Activated CD4-positive, alpha-beta memory T cell treated with anti-CD3 and anti-CD28 coated beads for 36 hours (primary cell): ENCODE measurements at places on chromosomes 16 and 17.
A peak's percentile ranks its signal among the peaks of the same experiment; 100 is the strongest.

DNA sequence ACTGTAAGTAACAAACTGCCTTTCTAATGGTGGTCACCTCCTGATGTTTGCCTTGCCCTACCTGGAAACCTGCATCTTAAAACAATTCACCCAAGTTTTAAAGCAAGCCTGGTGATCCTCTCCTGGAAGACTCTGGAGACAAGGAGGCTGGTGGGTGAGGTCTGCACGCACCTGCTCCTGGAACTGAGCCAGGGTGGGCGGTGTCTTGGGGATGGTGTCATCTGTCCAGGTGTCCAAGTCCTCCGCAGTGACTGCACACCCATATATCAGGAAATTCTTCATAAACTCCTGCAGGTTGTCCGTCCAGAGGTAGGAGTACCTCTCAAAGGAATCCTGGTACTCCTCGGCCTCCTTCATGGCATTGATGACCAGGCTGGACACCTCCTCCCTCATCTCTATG is 44.9 kb downstream of the DNAH17 start:
- no peak for DNase-seq

DNA sequence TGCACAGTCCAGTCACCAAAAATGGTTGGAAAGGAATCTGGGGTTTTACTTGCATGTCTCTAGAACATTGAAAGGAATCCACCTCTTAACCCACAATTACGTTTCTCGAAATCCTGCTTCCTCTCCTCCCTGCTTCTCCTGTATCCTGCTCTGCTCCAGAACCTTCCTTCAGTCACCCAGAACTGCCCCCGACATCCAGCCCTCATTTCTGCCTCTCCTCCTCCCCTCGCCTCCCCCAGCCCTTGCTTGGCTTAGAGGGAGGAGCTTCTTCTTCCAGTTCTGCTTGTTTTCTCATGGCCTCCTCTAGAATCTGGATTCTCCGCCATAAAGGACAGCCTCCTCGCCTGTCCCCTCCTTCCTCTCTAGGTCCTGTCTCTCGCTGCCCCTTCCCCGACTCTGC is 48.3 kb downstream of the ZDHHC7 start:
- DNase-seq: no peak

- DNase-seq: no peak
Measured at GRCh38 chr16:12541672-12542071, 262.0 kb downstream of the CPPED1 start.

- no peak for DNase-seq
Measured at GRCh38 chr16:12899529-12900143, 1.8 kb upstream of the SHISA9 start.

DNA sequence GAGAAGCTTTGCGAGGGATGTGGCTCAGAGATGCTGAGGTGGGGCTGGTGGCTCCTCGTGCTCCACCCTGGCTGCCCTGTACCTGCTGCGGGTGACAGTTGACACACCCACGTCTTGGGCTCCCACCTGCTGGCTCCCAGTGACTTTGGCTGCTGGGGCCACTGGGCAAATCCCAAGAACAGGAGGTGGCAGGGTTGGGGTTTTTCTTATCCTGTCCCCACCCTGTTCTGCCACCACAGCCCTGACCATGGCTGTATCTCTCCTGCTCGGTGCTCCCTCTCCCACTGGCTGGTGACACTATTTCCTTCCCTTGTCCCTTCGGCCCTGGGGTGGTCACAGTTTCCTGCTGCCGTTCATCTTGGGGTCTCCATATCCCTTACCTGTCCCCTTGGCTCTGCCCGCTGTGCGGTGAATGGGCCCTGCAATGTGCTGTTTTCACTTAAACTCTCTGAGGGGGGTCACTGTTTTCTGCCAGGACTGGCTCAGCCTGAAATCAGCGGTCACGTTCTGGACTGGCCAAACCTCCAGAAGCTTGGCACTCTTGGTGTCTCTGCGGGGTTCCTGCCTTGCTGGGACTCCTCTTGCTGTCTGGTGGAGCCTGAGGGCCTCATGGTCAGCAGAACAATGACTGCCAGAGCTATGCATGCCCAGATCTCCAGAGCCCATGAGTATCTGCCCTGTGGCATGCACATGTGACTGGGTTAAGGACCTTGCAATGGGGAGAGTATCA is 144.2 kb downstream of the IRF8 start:
- no peak for DNase-seq

DNA sequence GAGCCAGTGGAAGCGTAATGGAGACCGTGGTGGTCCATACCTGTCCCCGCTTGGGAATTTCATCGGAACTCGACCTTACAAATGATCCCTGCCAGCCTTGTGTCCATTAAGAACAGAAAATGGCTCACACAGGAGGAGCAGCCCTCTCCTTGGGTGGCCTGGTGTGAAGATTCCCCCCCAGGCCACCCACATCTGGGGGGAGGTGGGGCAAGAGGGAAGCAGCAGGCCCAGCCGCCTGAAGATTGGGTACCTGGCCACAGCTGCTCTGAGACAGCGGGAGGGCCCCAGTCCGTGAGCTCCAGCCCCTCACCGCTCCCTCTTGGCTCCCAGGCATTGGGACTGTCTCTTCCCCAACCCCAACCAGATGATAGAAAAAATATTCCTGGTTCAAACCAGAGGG is 277.8 kb upstream of the FOXF1 start:
- DNase-seq: no peak

DNA sequence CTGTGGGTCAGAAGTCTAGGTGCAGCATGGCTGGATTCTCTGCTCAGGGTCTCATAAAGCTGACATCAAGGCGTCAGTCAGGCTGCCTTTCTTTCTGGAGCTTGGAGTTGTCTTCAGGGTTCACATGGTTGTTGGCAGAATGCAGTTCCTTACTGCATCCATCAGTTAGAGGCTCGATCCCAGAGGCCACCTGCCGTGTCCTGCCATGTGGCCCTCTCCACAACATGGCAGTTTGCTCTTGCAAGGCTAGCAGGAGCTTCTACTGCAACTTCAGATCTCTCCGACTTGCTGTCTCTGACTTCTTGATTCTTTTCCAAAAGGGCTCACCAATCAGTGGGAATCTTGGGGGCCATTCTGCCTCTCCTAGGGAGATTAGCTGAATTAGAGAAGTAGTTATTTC is 11.9 kb downstream of the PITPNC1 start:
- DNase-seq: no peak

GRCh38 chr17:12492450-12492849 is 173.2 kb upstream of the MYOCD start:
- DNase-seq: no peak

GRCh38 chr17:68195667-68196393 is 52.0 kb upstream of the AMZ2 start:
- DNase-seq: no peak

DNA sequence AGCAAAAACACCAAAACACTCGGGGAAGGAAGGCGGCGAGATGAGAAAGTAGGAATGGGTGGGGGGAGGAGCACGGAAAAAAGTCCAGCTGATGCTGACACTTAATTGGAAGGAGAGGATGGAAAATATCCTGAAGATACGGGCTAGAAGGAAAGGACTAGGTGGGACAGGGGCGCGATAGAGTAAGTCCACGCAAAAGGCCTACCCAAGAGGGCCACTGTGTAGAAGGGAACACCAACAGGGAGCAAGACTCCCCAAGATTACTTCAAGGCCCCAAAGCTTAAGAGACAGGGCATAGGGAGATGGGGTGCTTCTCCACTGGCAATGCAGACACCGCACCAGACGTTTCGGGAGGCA is 736 bp downstream of the APPBP2 start:
- DNase-seq: no peak

GRCh38 chr17:14125518-14126137 is 56.3 kb downstream of the COX10 start:
- no peak for DNase-seq

DNA sequence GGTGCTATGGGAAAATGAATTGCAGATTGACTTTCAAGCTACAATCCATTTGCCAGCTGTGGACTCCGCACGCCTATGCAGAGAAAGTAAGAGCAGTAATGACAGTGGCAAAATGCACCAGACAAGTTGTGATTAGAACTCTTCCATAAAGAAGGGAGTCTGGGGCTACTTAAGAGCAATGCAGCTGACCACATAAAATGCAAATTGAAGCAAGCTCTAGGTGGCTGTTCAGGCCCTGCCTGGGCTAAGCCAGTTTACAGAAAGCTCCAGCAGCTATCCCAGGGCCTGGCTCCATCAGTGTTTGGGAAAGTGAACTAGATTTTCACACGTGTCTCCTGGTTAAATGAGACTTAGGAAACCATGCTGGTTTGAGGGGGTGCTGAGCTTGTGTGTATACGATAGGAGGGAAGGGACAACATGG is 2.2 kb upstream of the MAP2K6 start:
- DNase-seq: no peak

- DNase-seq: no peak
Measured at GRCh38 chr17:50947782-50948543, 81.8 kb upstream of the TOB1 start.

DNA sequence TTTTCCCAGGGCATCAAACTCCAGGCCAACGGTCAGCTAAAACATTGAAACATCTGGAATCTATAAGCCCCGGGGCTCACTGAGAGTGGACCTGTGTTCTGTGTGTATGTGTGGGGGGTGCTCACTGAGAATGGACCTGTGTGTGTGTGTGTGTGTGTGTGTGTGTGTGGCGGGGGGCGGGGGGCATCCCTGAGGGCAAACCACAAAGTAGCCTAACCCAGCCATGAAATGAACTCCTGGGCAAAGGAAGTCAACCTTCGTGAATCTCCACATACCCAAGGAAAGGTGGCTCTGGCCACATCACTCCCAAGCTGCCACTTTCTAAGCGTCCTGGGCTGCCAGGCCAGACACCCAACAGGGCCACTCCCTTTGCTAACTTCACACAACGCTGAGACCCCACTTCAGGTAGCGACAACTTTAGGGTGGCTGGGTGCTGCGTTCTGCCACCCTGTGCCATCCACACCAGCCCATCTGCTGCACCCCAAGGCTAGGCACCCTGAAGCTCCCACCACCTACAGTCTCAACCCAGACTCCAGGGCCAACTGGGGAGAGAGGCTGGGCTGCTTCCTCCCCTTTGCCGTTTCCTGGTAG is 1.6 kb downstream of the MAFG start:
- DNase-seq: no peak

DNA sequence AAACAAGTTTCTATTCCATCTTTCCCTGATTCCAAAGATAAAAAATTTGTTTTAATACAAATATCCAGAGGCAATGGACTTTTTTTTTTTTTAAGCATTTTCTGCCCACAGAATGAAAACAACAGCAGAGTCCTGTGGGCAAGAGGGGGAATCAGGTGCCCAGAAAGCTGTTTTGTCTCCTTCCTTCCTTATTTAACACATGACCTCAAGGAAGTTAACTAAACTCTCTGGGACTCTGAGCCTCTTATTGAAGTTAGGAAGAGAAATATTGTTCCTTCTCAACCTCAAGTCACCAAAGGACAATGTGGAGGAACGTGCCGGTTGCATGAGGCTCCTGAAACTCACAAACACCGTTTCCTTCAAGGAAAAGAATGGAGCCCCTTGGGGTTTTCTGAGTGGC is 34.9 kb downstream of the LITAF start:
- no peak for DNase-seq

GRCh38 chr16:69204172-69204571 is 17.2 kb downstream of the SNTB2 start:
- DNase-seq: no peak

DNA sequence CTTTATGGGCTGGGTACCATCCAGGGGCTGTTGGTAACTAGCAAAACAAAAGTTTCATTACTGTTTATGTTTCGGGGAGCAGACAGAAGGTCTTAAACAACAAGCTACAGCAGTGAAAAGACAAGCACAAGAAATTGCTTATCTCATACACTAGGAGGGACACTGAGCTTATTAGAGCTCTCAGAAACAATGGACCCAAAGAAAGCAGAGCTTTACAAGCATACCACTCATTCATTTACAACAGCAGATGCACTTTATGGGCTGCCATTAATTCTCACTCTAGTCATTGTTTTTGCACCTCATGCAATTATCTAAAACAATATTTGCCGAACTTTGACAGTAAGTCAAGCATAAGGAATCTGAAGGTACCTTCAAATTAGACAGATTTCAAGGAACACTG is 10.0 kb downstream of the KRT16 start:
- DNase-seq: no peak

- DNase-seq: peak; percentile 59
Measured at GRCh38 chr16:14300705-14301168, 229.6 kb downstream of the MRTFB start.
